Cortex of kidney (tissue), 1 donor: ENCODE measurements at places on chromosomes 12 and 14.

DNA sequence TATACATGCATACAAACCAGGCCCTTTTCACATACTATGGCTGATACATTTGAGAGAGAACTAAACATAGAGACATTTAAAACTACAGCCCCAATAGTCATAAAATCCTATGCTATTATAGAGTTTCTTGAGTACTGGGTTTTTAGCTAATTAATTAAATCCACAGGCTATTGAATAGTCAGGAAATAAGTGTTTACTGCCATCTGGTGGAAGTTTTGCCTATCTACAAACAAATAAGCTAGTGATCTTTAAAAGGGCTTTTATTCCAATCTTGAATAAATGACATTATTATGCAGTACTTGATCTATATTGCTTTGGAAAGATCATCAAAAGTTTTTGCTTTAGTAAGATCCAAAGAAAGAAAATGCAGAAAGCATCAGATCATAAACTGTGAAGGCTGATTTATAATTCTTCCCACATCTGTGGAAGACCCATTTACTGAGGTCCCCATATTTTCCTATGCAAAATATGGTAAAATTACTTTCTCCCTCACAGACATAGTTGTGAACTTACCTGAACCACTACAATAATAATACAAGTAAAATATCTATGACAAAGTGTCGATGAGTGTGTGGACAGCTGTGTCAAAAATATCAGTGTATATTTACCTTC lies 131.3 kb downstream of the ITPR2 start:
- DNase-seq: no peak

DNA sequence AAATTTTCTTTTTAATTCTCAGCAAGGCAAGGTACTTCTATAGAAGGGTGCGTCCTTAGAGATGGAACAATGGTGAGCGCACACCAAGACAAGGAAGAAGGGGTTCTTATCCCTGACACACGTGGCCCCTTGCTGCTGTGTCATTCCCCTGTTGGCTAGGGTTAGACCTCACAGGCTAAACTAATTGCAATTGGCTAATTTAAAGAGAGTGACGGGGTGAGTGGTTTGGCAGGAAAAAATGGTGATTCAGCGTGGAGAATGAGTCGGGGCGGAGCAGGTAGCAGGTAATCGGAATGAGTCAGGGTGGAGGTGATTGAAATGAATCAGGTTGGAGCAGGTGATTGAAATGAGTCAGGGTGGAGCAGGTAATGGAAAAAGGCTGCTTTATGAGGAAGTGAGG lies 36.3 kb upstream of the HECTD1 start:
- DNase-seq: no peak

GRCh38 chr12:58025431-58025830 lies 84.1 kb downstream of the ATP23 start:
- DNase-seq: no peak

- no peak for DNase-seq
Measured at GRCh38 chr12:57370696-57371095, 60.1 kb downstream of the R3HDM2 start.

- DNase-seq: no peak
Measured at GRCh38 chr12:181921-182320, 32.0 kb downstream of the SLC6A12 start.

DNA sequence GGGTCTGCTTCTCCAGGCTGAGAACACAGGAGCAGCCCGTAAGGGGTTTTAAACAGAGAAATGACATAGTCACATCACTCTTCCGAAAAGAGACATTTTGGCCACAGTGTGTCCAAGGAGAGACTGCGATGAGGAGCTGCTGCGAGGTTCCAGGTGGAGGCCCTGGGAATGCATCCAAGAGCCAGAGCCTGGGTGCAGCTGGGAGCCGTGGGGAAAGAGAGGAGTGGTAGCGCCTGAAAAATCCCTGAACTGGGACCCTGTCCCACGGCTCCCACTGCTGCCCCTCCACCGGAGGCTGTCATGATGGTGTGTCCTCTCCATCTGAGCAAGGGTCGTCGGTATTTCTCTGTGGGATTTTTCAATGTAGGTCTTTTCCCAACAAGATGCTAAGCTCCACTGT lies 146.9 kb downstream of the BCL11B start:
- DNase-seq: no peak

DNA sequence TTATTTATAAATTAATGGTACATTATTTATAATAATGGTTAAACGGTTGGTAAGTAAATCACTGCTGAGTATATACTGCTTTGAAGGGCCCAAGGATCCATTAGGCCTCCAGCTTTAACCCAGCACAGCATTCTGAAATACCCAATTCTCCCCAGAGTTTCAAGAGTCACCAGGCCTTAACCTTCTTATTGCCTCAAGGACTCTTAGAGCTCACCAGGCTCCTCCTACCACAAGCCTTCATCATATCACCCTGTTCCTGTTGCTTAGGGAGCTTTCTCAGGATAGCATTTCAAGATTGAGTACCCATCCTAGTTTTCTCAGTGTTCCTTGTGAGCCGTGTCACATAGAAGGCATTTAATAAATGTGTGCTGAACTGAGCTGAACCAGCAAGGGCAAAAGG lies 242.5 kb downstream of the FBXL14 start:
- DNase-seq: no peak

DNA sequence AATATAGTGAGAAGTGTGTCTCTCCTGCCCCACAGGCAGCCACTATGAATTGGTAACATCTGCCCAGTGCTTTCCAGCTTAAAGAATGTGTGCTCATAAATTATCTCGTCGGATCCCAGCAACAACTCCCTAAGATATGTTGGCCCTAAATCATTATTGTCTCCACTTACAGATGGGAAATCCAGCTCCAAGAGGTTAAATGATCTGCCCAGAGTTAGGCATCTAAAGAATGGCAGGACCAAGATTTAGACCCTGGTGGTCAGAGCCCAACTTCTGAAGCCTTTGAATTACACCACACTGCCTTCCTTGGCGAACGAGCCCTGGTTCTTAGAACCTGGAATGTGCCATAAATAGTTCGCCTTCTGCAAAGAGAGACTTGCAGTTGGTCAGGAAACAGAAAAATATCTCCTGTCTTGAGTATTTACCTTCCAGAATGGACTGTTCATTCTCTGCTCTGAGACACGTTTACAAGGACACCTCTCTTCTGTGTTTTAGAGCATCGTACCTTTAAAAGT lies 20.1 kb upstream of the PLEK2 start:
- DNase-seq: no peak

DNA sequence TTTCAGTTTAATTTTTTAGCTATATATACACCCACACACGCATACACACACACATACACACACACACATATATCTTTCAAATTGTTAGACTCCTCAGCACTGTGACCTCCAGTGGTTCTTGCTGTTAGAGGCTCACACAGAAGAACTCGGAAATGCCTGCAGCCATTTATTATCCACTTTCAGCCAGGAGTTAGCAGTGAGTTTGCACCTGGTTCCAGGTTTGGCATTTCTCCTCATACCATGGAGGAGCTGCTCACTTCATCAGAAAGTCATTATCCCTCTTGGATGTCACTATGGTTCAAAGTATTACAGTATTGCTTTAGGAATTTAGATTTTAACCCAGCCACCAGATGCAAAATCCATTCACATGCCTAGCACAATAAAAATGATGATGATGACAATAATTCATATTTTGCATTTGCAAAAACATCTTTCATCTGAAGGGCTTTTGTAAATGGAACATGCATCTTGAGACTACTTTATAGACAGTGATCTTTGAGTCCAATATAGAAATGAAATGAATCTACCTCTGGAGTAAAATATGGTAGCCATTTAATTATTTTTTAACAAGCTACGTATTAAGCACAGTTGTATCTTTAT lies 42.3 kb downstream of the NPAS3 start:
- DNase-seq: no peak

- DNase-seq: no peak
Measured at GRCh38 chr12:16389594-16389993, 42.1 kb downstream of the MGST1 start.

DNA sequence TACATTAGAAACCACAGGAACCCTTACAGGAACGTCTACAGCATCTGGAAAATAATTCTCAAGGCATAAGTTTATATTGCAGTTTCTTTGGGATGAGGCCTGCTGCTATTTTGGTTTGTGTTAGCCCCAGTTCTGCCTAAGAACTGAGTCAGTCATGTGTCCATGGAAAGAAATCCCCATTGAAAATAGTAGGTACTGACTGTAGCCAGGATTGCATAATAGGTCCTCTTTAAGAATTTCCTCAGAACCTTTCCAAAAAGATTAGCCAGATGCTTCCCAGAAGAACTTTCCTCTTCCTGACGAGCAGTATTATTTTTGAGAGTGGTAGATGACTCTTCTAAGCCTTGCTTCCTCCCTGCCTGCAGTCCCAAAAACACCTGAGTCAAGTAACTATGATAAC lies 52.6 kb downstream of the RASSF8 start:
- DNase-seq: no peak

DNA sequence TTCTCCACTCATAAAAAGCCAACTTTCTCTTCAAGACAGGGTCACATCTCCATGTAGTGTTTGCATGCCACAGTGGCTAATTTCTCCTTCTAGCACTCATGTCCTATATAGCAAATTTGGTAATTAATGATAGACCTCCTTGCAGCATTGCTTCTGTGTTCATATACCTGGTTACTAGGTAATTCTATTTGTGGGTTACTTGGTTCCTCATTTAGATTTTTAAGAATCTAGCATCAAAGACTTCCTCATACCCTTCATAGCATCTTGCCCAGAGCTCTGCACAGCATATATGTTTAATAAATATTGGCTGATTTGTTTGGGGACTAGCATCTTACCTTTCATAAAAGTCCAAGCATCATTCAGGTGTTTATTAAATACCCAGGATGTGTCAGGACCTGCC lies 152.1 kb downstream of the DUSP6 start:
- no peak for DNase-seq

GRCh38 chr12:97560350-97560749 lies 97.7 kb downstream of the RMST start:
- no peak for DNase-seq

DNA sequence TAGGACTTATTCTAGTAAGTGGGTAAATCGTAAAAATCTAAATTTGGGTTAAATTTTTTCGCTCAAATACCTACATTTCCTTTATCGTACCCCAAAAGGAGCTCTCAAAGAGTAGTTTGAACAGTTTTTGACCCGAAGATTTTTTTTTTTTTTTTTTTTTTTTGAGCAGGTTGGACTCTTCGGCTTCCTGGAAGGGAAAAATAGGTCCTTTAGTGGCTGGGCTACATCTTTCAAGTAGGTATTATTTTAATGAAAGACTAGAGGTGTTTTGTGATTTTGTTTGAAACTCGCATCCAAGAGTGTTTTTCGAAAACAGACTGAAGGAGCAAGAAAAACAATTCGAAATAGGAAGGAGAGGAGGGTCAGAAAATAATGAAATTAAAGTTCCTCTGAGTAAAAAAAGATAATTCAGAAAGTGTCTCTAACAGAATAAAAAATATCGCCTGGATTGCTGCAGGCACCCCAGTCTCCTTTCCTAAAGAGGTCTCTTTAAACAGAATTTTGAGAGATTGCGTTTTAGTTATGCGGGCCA lies 6.0 kb downstream of the CDKN1B start:
- no peak for DNase-seq

DNA sequence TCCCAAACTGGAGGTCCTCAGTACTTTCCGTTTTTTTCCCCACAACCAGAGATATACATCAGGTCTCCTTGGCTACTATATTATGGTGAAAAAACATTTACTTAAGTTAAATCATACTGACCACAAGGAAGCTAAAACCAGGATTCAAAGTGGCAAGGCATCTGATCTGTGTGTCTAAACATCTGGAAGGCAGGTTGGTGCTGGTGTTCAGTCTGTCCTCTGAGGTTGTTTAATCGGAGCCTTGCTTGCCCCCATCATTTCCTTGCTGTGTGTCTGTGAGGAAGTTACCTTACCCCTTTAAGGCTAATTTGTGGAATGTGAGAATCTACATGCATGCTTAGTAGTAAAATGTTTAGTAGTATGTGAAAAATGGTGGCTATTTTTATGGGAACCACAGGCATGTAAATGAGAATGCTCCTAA lies 75.6 kb downstream of the GALNT4 start:
- no peak for DNase-seq

DNA sequence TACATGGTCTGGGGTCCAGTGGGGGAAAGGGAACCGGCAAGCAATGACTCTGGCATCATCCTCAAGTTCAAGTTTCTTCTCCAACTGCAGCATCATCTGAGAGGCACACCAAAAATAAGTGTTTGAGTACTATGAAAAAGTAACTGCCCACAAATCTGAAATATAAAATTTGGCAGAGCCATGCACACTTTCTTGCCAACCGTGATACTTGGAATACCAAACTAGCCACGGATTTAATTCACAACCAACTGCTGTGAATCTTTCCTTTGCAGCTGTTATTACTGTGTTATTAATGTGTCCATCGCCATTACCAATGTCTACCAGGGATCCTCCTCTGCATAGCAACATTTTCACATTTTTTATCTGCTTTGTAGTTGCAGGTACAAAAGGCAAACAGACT lies 74.6 kb downstream of the GXYLT1 start:
- no peak for DNase-seq

- no peak for DNase-seq
Measured at GRCh38 chr12:109717390-109718357, 4.0 kb downstream of the FAM222A start.

DNA sequence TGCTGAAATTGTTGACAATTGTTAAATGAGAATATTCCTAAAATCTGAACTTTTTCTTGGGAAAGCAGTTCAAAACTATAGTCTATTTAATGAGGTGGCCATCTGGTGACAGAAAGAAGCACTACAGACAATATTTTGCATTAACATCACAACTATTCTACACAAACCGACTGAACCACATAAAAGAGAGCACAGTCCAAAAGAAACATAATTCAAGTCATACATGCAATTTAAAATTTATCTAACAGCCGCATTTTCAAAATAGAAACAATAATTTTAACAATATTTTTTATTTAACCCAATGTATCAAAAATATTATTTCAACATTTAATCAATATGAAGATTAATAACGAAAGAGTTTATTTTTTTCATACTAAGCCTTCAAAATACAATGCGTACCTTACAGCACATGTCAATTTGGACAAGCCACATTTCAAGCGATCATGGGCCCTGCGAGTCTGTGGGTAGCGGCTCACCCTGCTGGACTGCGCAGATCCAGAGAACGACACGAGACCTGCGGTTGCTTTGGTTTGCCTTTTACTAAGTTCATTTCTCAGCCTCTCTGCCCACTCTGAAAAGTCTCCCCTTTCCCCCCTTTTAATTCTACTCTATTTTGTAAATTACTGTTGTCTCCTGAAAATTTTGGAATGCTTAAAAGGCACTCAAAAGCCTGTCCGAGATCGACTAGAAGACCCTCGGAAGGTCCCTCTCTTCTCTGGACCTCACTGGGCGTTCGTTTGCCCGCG lies 947 bp upstream of the LRRC9 start:
- no peak for DNase-seq

DNA sequence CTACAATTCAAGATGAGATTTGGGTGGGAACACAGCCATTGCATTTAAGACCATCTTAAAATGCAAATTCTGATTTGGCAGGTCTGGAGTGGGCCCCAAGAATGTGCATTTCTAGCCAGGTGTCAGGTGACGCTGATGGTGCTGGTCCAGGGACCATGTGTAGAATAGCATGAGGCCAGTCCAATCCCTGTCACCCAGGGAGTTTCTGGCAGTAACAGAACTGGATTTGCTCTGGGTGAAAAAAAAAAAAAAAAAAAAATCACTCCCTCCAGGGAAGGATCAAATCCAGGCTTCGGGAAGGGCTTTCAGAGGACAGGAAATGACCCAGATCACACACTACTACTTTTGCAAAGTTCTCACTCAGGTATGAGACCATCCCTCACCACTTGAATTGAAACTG lies 213.2 kb upstream of the NOS1 start:
- no peak for DNase-seq
